ENCODE measurements at places on chromosomes 5 and 9.

DNA sequence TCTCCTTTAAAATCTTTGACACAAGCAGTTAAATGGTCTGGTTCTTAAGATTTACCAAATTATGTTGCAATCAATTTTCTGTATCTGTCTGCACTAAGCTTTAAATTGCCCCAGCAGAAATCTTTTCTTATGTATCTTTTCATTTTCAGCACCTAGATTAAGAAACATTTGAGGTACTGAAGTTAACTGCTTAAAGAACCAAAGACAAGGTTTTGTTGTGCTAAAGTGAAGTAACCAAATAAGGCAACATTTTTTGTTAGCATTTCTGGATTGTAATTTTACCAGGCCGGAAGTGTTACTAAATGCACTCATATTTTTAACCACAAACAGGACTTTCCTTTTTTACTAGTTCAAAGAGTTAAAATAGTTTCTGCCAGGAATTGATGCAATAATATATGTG lies 24.1 kb upstream of the MTAP start:
- no peak for DNase-seq

GRCh38 chr9:74556685-74557084 lies 59.5 kb downstream of the RORB start:
- DNase-seq: no peak

DNA sequence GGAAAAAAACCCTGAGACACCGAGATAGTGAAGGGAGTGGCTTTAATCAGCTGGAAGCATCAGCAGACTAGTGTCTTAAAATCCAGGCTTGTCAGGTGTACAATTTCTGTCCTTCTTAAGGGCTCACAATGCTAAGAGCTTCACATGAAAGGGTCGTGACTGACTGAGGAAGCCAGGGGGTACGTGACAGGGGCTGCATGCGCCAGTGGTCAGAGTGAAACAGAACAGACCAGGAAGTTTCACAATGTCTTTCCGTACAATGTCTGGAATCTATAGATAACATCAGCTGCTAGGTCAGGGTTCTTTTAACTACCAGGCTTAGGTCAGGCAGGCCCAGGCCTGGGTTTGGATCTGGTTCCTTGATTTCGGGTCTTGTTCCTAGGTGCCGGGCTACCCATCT lies 253.0 kb downstream of the CDH10 start:
- no peak for DNase-seq

DNA sequence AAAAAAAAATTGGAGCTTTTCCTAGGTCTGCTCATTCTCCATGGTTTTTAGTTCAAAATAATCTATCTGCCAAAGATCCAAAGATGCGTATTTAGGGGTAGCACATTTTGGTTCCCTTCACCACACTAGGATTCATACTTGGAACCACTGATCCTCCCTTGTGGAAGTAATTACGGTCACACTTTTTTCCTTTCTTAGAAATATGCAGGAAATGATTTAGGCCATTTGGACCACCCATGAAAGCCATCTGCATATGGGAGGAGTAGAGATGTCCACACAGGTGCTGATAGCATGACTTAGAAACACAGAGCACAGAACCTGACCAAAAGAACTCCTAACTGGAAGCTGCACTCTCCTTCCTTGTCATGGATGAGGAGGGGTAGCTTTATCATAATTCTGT lies 105.9 kb upstream of the RAI14 start:
- DNase-seq: no peak

GRCh38 chr9:4306066-4306776 lies 6.4 kb upstream of the GLIS3 start:
- no peak for DNase-seq

GRCh38 chr5:33381243-33381642 lies 59.5 kb upstream of the TARS1 start:
- no peak for DNase-seq

DNA sequence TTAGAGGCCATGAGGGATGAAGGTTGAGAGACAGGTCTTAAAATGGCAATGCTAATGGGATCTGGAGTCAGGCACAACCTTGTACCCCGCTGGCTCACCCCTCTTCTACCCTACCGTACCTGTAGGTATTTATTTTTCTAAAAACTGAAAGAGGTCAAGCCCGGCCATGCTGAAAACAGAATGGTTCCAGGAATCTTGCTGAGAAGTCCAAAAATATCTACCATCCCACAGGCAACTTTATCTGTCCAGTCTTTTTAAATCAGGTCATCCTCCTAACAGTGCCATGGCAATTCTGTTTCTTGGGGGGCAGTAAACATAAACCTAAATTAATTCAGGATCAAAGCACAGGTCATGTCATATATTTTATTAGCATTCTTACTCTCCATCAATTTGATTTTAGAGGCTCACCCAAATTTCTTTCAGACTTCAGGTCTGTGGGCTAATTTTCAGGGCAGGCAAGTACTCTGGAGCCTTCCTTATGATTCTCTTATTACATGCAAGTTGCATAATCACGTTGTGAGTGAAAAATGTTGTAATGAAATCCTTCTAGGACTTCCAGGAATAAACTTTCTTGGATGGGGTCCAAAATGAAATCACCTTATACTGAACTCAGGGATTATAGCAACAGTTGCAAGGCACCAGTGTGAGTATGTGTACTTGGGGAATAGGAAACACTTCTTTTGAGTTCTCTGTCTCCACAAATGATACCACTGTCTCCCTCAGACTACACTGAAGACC lies 102.7 kb upstream of the NREP start:
- DNase-seq: no peak

GRCh38 chr5:163880302-163880701 lies 374.9 kb downstream of the MAT2B start:
- DNase-seq: no peak

DNA sequence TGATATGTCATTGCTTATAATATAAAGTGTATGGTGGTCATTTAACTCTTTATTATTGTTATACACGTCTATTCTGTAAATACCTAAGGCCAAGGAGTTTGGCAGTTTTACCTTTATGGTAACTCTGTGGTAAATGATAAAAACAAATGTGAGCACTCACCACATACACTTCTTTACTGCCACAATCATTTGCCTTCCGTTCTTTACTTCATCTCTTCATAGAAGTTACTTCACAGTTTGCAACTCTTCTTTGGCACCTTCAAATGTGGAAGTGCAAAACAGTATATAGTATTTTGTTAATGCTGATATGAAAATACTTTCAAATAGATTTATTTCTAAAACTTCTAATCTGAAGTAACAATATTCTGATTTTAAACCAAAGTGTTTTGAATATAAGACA lies 4.4 kb upstream of the MEF2C start:
- DNase-seq: no peak

GRCh38 chr5:88868468-88869068 lies 14.4 kb downstream of the MEF2C start:
- DNase-seq: no peak

DNA sequence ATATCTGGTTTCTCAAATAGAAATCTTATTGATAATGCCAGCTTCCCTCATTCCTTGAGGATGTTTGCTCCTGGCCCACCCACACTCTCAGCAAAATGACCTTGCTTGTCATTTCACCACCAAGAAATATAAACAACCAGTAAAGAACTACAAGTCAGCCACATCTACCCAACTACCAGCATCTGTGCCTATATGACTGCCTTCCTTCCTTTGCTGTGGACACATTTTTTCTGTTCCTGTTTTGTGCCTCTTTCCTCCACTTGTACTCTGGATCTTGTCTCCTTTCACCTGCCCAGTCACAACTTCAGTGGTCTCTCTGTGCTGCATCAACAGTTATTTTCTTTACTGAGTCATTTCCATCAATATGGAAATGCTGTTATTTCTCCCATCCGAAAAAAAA lies 20.3 kb downstream of the KIF2A start:
- no peak for DNase-seq

DNA sequence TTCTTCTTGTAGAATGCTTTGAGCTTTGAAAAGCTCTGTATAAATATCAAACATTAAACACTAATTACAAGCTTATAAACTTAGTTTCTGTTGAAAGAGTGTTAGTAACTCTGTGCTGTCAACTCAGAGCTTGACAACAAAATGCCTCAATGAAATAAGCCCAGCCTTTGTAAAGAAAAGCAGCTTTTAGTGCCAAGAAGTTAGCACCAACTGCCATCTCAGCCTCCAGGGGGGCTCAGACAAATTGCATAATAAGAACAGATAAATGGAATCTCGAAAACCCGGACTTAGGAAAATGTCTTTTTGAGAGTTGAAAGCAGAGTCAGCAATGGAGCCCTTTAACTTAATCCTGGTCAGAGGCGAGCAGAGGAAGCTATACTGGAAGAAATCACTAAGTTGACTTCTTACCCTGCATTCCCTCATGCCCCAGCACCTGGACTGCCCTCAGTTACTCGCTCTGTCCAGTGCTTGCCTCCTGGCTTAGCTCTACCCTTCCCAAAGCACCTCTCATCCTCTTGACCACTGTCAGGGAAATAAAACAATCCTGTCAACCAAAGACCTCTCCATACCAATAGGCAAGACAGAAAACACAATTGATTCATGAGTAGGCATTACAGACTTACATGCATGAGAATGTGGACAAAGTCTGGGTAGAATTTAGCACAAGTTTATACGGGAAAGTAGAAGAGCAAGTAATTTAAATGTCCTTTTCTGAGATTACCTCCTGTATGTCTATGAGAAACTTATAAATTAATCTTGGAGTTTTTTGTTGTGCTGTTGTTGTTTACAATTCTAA lies 352.7 kb downstream of the ZNF608 start:
- DNase-seq: no peak

GRCh38 chr9:79581388-79581787 lies 9.6 kb downstream of the TLE4 start:
- DNase-seq: no peak

GRCh38 chr5:140312067-140312790 lies 9.3 kb upstream of the PFDN1 start:
- no peak for DNase-seq

DNA sequence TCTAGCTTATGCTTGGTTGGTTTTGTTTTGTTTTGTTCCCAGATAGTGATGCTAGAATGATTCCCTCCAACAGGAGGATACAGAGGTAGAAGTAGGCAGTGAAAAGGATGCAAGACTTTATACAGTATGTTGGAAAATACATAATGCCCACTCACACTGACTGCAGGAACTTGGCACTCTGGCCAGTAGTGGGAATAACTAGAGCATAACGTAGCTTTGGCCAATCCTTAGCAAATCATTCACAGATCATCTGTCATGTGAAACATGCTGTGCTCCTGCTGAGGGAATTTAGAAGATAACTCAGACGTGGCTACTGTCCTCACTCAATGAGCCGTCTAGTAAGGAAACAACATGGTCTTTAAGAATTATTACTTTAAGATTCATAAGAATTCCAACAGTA lies 13.5 kb downstream of the CFAP90 start:
- DNase-seq: no peak

GRCh38 chr5:134446938-134447337 lies 35.3 kb upstream of the CDKN2AIPNL start:
- no peak for DNase-seq

DNA sequence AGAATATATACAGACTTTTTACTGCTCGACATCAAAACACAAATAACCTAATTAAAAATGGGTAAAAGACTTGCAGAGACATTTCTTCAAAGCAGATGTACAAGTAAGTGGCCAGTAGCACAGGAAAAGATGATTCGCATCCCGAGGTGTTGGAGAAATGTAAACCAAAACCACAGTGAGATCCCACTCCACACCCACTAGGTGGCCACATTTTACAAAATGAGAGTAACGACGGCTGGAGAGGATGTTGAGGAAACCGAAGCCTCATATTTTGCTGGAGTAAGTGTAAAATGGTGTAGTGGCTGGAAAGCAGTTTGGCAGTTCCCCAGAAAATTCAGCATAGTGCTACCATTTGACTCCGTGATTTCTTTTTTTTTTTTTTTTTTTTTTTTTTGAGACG lies 21.3 kb upstream of the GBGT1 start:
- peak; percentile 20 for DNase-seq

GRCh38 chr5:143775258-143775657 lies 36.7 kb upstream of the HMHB1 start:
- no peak for DNase-seq

DNA sequence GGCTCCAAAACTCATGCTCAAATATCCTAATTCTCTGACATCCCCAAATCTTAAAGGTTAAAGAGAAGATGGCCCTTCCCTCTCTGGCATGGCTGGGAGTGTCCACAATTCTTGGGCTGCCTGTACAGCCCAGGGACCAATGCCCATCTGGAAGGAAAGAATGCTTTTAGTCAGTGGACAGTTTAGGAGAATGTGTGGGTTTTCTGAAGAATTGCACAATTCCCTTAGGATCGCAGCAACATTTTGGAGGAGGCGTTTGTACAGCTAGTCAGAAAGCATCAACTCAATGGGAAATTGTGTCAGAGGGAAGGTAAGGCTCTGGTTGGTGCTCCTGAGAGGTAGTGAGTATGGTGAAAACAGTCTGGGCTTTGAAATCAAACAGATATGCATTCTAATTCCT lies 15.0 kb downstream of the FAM193B start:
- no peak for DNase-seq

GRCh38 chr9:27408001-27408400 lies 111.1 kb upstream of the EQTN start:
- DNase-seq: no peak

GRCh38 chr5:94998670-94999069 lies 286.2 kb downstream of the MCTP1 start:
- DNase-seq: no peak

GRCh38 chr5:146779211-146779869 lies 99.2 kb downstream of the PPP2R2B start:
- DNase-seq: no peak

DNA sequence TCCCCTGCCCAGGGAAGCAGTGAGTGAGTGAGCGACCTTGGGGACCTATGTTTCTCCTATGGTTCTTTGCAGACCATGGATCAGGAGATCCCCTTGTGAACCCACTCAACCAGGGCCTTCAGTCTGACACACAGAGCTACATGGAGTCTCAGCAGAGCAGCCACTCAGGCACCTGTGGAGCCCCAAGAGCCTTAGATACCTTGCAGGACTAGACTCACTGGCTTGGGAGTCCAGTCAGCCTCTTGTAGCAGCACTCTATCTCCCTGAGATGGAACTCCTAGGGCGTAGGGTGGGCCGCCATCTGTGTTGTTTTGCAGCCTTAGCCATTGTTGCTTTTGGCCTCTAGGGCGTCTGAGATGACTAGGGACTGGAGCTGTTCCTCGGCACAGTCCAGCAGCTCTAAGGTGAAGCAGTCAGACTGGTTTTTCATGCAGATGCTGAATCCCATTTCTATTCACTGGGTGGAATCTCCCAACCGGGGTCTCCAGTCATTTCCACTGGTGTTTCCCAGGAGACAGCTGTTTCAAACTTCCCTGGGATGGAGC lies 284.6 kb upstream of the RPS23 start:
- DNase-seq: no peak

DNA sequence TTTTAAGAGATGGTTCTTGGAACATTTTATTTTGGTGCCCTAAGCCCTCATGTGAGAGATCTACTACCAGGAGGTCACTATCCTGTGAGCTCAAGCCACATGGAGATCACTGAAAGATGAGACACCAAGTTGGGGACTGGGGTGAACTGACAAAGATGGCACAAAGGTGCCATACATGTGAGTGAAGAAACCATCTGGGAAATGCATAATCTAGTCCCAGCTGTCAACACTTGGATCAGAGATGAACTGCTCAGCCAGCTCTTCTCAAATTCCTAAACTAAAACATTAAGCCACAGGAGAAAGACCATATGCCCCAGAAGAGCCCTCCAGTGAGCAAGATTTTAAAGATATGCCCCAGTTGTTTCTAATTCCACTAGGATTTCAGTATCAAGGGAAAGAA lies 22.2 kb upstream of the MYOT start:
- no peak for DNase-seq

Data from activated gamma-delta T cell treated with anti-CD3 and anti-CD28 coated beads, Interleukin-2, amount 50 U/mL, for 16 hours (primary cell).